ENCODE measurements at places on chromosomes 16 and 17.
A peak's percentile ranks its signal among the peaks of the same experiment; 100 is the strongest.

DNA sequence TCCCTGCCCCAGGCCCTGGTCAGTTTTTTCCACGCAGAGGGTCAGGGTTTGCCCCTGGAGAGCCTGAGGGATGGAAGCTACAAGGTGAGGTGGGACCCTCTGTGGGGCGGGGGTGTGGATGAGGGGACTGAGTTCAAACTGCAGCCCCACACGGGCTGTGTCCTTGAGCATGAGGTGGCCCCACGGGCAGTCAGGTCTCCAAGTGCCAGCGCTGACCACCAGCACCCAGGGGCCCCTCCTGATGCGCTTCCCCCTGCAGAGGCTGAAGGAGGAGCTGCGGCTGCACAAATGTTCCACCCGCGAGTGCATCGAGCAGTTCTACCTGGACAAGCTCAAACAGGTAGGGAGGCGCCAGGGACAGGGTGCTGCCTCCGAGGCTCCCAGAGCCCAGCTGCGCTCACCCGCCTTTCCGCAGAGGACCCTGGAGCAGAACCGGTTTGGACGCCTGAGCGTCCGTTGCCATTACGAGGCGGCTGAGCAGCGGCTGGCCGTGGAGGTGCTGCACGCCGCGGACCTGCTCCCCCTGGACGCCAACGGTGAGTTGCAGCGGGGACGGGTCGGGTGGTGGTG, 4.3 kb downstream of the TSR3 start:
- no peak for DNase-seq

GRCh38 chr17:45573924-45574770, 83.6 kb upstream of the PLEKHM1 start:
- DNase-seq: peak; percentile 0

DNA sequence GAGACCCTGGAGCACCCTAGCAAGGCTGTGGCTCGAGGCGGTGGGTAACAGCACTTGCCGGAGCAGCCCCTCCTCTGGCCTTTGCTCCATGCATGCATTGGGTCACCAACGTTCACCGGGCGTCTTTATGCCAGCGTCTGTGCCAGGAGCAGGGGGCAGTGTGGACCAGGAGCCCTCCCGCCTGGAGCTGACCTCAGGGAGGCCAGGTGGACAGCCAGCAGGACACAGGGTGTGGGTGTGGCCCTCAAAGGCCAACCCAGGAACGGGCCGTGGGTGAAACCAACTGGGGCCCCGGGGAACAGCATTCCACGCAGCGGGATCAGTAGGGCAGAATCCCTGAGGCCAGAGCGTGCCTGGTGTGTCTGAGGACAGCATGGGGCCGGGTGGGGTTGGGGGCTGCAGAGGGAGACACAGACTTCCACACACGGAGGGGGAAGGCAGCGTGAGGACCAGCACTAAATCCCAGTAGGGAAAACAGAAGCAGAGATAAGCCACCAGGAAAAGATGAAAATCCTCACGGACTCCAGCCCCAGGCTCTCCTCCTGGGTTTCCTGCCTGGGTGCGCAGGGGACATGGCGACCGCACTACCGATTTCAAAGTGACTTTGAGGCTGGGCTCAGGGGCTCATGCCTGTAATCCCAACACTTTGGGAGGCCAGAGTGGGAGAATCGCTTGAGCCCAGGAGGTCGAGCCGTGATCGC, 2.9 kb upstream of the CD7 start:
- no peak for DNase-seq

DNA sequence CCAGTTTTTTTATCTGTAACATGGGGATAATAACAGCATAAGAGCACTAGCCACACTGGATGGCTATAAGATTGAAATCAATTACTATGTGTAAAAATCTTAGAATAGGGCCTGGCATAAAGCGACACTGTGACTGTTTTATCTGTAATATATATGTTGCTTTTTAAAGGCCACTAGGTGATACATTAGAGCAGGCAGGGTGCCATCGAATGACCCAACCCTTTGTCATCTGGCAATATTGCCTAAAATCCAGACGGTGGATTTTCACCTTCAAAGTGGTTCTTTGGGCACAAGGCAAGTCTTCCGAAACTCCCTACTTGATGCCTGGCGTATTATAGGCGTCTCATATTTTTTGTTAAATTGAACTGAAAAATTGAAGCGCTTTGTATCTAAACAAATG, 69.1 kb downstream of the PRKCA start:
- no peak for DNase-seq

DNA sequence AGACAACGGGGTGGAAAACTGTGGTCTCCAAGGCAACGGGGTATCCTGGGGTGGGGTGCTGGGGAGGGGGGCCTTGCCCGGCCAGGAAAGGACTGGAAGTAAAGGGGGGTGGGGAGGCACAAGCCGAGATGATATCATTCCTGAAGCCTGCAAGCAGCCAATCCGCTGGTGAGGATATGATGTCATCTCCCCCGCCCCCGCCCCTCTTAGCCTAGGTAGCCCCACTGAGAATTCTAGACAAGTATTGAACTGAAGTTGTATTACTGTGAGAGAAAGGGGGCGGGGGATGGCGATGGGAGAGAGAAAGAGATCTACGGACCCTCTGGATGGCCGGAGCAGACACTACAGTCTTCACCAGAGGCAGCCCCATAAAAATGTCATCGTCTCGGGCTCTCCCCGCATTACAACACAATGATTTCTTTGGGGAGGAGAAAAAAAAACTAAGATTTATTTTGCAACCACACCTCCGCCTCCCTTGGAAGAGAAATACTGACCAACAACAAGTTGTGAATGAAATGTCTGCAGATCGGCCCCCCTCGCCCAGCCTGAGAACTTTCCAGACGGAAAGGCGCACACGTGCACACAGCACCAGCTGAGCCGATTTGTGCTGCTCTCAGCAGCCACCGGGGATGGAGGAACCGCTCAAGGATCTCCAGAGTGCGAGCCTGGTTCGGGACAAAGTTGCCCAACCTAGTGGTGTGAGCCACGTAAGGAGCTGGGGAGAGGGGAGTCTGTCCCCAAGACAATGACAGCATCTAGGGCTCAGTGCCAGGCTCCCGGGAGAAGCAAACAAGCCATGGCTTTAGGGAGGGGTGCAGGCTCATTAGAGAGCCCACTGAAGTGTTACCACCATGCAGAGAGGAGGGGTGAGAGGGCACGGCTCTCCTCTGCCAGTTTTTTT, 222.1 kb downstream of the SOX9 start:
- no peak for DNase-seq

GRCh38 chr16:23858542-23858941, 22.8 kb downstream of the PRKCB start:
- DNase-seq: no peak

GRCh38 chr16:4390266-4391260, 18.9 kb downstream of the VASN start:
- no peak for DNase-seq

DNA sequence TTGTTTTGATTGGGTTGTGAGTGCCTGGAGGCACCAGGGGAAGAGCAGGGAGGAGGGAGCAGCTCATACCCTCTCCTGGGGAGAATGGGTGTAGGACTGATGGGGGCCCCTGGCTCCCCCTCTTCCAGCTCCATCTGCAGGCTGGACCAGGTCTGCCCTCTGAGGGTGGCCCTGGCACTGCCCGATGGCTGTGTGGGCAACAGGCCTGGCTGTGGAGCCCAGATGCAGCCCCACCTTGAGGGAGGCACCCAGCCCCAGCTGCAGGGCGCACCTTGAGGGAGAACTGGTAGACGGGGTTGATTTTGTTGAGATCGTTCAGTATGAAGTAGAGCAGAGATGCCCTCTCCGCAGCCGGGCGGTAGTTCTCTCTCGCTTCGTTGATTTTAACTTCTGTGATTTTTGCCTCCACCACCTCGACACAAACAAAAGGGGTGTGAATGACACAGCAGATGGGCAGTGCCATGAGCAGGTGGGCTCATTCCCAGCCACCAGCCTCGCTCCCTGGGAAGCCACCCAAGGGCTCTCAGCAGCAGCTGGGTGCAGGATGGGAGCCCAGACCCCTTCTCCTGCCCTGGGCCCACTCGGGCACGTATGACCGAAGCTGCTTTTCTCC, 71.6 kb downstream of the PGS1 start:
- DNase-seq: no peak

GRCh38 chr16:79876332-79876730, 275.8 kb upstream of the MAF start:
- DNase-seq: no peak

- DNase-seq: no peak
Observed at GRCh38 chr16:30774367-30775130, 12.4 kb downstream of the RNF40 start.

GRCh38 chr17:4529533-4530152, 25.5 kb downstream of the MYBBP1A start:
- no peak for DNase-seq

DNA sequence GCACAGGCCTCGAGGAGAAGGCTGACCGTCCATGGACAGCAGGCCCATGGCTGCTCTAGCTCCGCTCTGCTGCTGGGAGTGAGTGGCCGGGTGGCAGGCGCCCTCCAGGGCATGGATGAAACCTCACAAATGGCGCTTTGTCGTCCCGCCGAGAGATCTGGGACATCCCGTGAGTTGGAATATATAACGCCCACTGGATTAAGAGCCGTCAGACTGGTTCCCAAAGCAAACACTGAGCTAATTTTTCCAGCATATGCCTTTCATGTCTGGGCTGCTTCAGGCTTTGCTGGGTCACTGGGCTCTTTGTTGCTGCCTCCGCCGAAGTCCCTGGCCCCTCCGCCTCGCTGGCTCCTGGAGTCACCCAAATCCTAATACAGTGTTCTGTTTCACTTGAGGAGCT, 266.3 kb downstream of the FOXL1 start:
- peak; percentile 50 for DNase-seq

GRCh38 chr17:20896153-20896649, 146.6 kb downstream of the USP22 start:
- no peak for DNase-seq

GRCh38 chr17:6092182-6092902, 22.2 kb downstream of the WSCD1 start:
- peak; percentile 74 for DNase-seq

GRCh38 chr17:34249061-34249460, 6.0 kb upstream of the CCL2 start:
- no peak for DNase-seq

- DNase-seq: no peak
Observed at GRCh38 chr16:11561454-11561805, 25.3 kb downstream of the LITAF start.

GRCh38 chr16:7585705-7586104, 253.1 kb downstream of the RBFOX1 start:
- DNase-seq: peak; percentile 45

GRCh38 chr17:80002070-80002641, 33.5 kb downstream of the TBC1D16 start:
- DNase-seq: no peak

GRCh38 chr17:55436224-55437158, 14.9 kb upstream of the MMD start:
- DNase-seq: no peak

- DNase-seq: no peak
Observed at GRCh38 chr16:17602678-17603077, 131.9 kb upstream of the XYLT1 start.

GRCh38 chr17:71361656-71362450, 759.0 kb upstream of the SOX9 start:
- DNase-seq: no peak

GRCh38 chr16:74605746-74606520, 981 bp downstream of the GLG1 start:
- DNase-seq: no peak

- DNase-seq: no peak
Observed at GRCh38 chr16:80447241-80447640, 93.6 kb upstream of the DYNLRB2 start.

DNA sequence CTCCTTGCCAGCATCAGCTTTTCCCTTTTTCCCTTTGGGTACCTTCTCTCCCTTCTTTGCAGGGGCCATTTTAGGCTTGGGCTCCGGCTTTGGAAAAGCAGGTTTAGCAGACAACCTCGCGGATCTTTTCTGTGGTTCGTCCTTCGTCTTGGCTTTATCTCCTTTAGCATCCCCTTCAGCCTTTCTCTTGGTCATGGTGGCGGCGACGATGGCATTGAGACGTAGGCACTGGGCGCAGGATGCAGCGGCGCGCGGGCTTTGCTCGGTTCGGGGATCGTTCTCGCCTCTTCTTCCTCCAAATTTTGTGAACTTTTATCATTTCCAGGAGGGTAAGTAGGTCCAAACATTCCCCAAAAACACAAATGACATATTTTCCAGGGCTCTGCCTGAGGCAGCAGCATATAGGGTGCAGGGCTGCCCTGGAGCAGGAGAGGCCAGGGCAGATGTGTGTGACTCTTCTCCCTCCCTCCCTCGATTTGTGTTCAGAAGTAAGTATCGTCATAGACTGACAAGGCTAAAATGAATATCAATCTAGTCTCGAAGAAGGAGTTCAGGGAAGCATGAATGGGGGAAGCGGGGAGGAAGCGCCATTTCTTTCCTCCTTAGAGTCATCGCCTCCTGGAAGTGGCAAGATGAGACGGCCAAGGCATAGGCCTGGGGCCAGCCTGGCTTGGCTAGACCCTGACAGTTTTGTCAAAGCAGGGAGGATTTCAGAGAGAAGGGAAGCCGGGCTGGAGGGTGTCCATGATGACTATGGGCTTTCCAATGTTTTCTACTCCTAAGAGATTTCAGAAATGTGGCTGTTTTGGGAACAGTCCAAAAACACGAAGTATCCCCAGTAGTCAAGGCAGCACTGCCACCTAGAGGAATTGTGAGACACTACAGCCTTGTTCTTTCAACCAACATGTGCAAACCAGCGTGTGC, 13.2 kb downstream of the CHCT1 start:
- DNase-seq: peak; percentile 90

DNA sequence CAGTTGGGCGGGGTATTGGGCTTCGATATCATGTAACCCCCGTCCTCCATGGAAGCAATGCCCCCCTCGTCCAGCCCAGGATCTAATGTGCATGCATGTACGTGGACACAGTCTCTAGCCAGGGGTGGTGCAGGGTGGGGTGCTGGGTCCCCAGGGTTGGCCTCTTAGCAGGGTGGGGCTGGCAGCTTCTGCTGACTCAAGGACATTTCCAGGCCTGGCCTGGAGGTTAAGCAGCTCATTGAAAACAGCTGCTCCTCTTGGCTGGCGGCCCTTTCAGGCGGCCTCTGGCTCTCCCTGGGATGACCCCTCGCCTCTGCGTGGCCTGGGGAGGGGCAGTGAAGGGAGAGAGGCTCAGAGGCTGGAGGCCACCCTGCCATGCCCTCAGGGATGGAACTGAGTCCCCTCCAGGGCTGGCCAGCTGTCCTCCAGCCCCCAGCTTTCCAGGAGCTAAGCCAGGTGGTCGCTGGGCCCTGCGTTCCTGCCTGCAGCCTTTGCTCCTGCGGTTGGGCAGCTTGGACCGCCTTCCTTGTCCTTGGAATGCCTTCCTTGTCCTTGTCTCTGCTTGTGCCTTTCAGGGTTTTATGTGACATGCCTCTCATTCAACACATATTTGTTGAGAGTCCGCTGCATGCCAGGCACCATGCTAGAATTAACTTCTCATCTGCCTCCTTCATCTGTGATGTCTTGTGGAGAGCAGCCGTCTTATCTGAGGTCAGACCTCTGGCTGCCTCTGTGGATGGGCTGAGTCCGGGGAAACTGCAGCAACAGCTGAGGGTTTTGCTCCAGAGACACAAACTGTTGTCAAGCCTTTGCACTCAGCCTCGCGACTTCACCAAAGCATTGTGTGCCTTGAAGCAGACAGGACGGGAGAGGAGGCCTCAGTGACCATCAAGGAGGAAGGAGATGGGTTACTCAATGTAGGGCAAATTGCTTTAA, 26.6 kb downstream of the MRC2 start:
- DNase-seq: peak; percentile 86

- no peak for DNase-seq
Observed at GRCh38 chr16:57083485-57084126, 8.8 kb upstream of the CPNE2 start.

Measured in SJCRH30 (cell line).